K562 (cell line): ENCODE measurements at places on chromosomes 2 and 18. TPM values are rescaled to one million over a fixed set of nuclear protein-coding genes. Genes with fewer than 3 reads are reported as not detected.
A peak's percentile ranks its signal among the peaks of the same experiment; 100 is the strongest.

DNA sequence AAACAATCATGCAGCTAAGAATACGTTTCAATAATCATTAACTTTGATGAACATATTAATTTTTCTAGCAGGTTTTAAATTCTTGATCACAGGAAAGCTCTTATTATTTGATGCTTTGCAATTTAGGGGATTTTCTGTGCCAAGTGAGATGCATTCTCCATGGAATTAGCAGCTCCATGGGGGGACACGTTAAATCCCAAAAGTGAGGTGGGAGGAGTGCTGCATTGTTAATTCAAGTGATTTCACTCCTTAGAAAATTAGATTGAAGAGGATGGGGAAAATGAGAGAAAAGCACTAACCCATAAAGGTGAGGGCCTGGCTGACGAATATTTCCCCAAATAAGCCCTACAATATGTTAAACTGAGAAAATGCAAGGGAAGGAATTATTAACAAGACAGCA, 69.2 kb downstream of the ACVR1C start:
- DNase-seq = no peak

- no peak for DNase-seq
Observed at GRCh38 chr18:6821356-6821755, 91.8 kb downstream of the ARHGAP28 start.

CAPG gene
- 83.4 and 90.4 TPM in 2 replicates for polyA plus RNA-seq

DNA sequence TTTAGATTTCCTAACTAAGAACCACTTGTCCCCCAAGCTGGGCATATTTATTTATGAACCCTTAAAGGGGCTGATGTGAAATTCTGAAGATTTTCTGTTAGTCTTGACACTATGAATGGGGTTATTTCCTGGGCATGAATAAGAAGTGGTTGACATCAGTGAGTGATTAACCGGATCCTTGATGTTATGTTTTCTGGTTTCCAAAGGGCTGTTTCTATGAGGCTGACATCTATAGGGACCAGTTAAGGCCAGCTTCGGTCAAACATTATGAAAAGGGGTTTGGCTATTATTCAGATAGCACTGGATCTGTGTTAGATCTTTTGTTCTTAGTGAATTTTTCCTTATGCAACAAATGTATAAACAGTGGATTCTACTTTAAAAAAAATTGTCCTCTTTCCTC, 443.7 kb upstream of the SPRED2 start:
- no peak for DNase-seq

PLA2R1 gene
- under 0.01 TPM in 1 of 2 replicates, not detected in the other for polyA plus RNA-seq

FAM210A gene
- 17.4 and 19.8 TPM in 2 replicates for polyA plus RNA-seq

DNA sequence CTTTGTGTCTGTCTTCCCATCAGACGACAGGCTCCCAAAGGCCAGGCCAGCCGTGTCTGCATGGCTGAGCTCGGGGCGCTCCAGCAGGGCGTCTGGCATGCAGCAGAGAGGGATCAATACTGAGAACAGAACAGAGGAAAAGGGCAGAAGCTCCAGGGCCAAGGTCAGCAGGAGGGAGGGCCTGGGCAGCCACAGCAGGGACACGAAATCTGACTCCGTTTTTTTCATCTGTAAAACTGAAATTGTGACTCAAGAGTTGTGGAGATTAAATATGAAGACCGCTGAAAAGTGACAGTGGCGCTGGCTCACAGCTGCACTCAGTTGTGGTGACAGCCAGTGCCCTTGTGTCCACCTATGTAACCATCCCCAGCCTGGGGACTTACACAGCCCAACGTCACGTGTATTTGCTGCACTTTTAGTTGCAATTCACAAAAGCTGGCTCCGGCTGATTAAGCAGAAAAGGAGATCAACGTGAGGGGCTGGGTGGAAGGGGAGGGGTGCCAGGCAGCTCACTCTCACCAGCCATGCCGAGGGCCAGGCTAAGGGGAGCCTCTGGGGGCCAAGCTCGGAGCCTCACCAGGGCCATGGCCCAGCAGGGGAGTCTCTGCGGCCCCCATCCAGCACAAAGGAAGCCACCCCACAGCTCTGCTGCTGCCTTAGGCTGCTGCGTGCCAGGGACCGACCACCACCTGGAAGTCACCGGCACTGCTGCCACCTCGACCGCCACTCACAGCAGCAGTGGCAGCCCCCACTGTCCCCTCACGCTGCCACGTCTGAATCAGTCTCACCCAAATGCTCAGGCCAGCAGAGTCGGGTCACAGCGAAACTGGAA, 74.7 kb downstream of the EIPR1 start:
- no peak for DNase-seq

DNA sequence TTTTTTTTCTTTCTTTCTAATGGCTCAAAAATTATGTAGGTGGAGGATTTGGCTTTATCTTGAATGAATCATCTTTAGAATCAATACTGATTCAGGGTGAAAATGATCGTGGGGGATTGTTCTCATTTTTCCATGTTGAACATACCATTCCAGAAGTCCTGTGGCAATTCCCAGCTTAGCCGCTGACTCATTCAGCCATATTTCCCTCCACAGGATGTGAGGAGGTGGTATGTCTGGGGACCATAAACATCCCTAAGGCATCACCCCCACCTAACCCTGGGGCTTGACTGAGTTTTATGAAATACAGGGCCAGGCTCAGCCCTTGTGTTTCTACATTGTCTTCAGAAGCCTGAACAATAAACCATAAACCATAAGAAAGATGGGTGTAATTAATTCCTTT, 92.7 kb upstream of the FN1 start:
- no peak for DNase-seq

SETBP1 gene
- 0.04 and 0.11 TPM in 2 replicates for polyA plus RNA-seq

- DNase-seq = no peak
Observed at GRCh38 chr2:186733414-186733813, 39.6 kb downstream of the FAM171B start.

GRCh38 chr18:49563701-49564517, 2.1 kb downstream of the LIPG start:
- no peak for DNase-seq

GRCh38 chr2:211328126-211328525, 771.7 kb downstream of the CPS1 start:
- no peak for DNase-seq

- DNase-seq = no peak
Observed at GRCh38 chr2:22283436-22283835, 1101.5 kb upstream of the KLHL29 start.

GCG gene
- polyA plus RNA-seq = not detected in 2 replicates

DNA sequence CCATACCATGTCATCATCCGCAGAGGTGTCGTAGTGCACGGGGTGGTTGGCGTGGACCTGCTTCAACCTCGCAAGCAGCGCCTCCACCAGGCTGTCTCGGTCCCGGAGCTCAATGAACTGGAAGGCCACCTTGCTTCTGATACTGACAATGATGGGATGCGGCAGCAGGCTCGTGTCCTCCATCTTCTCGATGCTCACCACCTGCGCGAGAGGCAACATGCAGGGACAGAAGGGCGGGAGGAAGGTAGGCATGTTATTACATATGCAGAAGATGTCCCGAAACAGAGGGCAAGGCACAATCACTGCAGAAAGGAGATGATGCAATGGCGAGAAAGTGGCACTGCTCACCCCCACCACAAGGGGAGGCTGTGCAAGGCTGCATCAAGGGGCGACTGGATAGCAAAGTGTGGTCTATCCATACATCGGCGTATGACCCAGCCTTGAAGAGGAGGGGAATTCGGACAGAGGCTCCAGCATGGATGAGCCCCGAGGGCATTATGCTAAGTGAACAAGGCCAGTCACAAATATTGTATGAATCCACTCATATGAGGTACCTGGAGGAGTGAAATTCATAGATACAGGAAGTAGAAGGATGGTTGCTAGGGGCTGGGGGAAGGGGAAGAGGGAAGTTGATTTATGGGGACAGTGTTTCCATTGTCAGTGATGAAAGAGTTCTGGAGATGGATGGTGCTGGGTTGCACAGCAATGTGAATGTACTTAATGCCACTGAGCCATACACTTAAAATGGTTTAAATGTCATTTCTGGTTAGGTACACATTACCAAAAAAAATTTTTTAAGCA, 36.6 kb downstream of the RPL31 start:
- DNase-seq = peak; percentile 29

DYSF gene
- 0.23 and 0.26 TPM in 2 replicates for polyA plus RNA-seq

SP140 gene
- polyA plus RNA-seq = 0.19 and 1.1 TPM in 2 replicates

TFCP2L1 gene
- polyA plus RNA-seq = 0.42 and 0.74 TPM in 2 replicates
